ENCODE measurements at places on chromosomes 4 and X.

- DNase-seq, result no peak
Measured at GRCh38 chrX:39982948-39983347, 114.8 kb downstream of the BCOR start.

DNA sequence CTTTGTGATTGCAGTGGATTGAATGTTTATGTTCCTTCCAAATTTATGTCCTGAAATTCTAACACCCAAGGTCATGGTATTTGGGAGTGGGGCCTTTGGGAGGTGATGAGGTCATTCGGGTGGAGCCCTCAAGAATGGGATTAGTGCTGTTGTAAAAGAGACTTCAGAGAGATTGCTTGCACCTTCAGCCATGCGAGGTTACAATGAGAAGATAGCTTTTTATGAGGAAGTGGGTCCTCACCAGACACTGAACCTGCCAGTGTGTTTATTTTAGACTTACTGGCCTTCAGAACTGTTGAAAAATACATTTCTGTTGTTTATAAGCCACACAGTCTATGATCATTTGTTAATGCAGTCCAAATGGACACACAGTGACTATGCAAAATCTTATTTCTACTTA is 161.0 kb upstream of the GPRIN3 start:
- no peak for DNase-seq

GRCh38 chr4:3254302-3255131 is 5.6 kb downstream of the MSANTD1 start:
- DNase-seq, result no peak

DNA sequence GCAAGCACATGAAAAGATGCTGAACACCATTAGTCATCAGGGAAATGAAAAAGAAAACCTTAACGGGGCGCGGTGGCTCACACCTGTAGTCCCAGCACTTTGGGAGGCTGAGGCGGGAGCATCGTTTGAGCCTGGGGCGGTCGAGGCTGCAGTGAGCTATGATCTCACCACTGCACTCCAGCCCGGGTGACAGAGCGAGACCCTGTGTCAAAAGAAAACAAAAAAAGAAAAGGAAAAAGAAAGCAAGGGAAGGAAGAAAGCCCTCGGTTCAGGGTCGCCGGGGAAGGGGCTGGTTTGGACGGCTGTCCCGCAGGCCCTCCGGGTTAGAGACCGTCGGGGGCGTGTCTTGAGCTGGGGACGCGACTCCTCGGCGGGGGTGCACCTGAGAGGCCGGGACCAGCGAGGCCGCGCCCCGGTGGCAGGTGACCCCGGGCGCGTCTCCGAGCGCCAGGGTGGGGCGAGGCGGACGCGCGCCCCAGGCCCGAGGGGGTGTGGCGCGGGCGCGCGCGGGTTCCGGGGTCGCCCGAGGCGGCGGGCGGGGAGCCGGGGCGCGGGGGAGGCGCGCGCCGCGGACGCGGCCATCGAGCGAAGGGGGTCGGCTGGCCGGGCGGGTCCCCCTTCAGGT is 478 bp upstream of the PLXNA3 start:
- no peak for DNase-seq

- no peak for DNase-seq
Measured at GRCh38 chrX:13716455-13716854, 18.0 kb downstream of the TRAPPC2 start.

DNA sequence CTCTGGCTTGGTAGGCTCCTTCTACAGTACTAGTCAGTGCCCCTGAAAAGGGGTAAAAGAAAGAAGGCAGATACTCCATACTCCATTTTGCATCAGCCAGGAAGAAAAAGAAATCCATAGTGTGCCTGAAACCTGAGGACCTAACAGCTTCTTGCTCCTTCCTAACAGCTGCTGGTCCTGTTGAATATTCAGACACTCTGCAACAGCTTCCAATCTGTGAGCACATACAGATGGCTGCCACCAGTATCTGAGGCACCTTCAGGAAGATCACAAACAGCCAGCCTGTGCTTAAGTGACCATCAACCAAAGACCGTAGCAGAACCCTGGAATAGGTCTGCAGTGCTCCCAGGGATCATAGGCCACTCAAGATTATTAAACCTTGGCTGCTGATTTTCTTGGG is 4.3 kb downstream of the GIMD1 start:
- DNase-seq, result no peak

DNA sequence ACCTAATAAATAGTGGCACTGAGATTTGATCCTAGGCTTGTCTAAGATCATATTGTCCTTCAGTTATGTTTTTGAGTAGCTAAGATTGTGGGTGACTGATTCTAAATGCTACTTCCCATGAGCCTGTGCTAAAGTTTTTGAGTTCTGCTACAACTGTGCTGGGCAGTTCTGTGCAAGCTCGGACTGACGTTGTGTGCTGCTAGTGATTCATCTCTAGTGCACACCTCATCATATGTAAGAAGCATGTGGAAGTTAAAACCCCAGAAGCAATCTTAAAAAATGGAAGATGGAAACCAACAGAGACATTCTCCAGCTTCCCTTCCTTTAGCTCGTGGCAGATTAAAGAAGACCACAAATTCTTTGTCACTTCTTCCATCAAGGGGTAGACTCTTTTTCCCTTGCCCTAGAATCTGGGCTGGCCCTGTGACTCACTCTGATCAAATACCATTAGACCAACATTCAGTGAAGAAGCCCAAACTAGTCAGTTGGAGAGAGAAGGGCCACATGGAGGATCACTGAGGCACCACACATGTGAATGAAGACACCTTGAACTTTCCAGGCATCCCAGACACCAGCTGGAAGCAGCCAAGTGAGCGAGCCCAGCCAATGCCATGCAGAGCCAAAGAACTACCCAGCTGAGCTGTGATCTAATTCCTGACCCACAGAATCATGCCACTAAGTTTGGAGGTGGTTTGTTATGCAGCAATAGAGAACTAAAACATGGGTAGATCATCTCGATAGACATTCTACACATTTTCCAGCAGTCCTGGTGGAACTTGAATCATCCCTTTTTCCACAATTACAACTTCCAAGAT is 16.8 kb downstream of the ARHGAP6 start:
- DNase-seq, result no peak

GRCh38 chr4:145482209-145483037 is 770 bp downstream of the SMAD1 start:
- no peak for DNase-seq

GRCh38 chrX:23228454-23228853 is 106.2 kb upstream of the PTCHD1 start:
- DNase-seq, result no peak
